ENCODE measurements at places on chromosomes 5 and 9.

- DNase-seq = no peak
These were observed 188.4 kb downstream of the IRX2 start for GRCh38 chr5:2563046-2563445.

GRCh38 chr5:66643387-66643786 is 47.2 kb downstream of the MAST4 start:
- DNase-seq = no peak

DNA sequence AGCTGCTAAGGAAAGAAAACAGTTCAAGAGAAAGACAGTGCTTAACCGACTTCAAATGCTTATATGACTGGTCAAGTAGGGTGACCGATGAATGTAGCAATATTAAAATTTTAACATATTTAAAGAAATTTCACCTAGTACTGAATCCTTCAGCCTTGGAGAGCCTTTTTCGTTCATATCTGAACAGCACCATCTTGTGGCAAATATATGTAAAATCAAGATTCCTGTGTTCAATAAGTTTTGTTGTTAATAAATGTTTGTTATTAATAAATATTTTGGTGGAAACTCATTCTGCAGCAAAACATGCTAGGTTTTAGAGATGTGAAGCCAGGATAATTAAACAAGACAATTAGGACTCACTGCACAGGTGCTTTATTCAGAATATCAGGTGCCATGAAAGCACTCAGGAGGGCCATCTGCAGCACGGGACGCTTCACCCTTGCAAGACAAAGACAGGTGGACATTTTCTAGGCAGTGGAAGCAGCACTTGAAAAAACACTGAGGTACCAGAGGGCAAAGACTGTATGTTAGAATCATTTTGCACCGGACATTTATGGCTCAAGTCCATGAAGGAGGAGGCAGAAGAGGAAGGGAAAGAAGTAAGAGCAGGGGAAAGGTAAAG is 15.6 kb downstream of the TICAM2 start:
- DNase-seq = peak; percentile 14

- no peak for DNase-seq
These were observed 144.4 kb downstream of the NSG2 start for GRCh38 chr5:174189654-174190541.

- no peak for DNase-seq
These were observed 190.0 kb upstream of the S1PR3 start for GRCh38 chr9:88801214-88801796.

GRCh38 chr5:137833463-137833862 is 34.2 kb upstream of the MYOT start:
- no peak for DNase-seq

GRCh38 chr5:58827463-58827862 is 244.6 kb downstream of the RAB3C start:
- DNase-seq = no peak

DNA sequence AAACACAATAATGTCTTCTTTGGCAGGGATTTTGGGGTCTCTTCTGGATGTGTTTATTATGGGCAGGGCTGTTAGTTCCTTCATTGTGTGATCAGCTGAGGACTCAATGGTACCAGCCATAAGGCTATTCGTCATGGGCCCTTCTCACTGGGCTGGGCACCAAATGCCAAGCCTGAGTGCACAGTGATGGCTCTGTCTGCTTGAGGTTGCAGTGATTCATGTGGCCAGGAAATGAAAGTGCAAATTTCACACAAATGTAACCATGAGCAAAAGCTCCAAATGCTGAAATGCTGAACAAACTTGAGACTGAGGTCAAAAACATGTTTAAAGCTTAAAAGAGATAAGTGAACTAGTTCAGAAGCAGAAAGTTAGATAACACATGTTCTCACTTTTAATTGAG is 191.0 kb downstream of the TARS1 start:
- no peak for DNase-seq

DNA sequence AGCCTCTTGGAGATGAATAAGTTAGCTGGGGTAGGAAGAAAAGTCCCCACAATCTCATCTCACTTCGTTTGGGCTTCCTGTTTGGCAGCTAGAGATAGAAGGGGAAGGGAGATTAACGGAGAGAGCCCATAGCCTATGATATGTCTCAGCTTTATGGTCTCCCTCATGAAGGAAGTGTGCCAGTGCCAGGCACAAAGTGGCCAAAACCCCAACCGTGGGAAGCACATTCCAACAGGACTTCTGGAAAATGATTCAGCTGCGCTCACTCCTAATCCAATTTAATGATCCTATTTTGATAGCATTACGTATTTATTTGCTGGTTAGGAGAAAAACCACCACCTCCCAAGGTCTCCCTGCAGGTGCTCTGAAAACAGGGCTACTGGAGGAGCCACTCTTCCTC is 303.1 kb upstream of the CLINT1 start:
- DNase-seq = no peak

- peak; percentile 9 for DNase-seq
These were observed 16.5 kb downstream of the ZNF462 start for GRCh38 chr9:106879439-106879882.

DNA sequence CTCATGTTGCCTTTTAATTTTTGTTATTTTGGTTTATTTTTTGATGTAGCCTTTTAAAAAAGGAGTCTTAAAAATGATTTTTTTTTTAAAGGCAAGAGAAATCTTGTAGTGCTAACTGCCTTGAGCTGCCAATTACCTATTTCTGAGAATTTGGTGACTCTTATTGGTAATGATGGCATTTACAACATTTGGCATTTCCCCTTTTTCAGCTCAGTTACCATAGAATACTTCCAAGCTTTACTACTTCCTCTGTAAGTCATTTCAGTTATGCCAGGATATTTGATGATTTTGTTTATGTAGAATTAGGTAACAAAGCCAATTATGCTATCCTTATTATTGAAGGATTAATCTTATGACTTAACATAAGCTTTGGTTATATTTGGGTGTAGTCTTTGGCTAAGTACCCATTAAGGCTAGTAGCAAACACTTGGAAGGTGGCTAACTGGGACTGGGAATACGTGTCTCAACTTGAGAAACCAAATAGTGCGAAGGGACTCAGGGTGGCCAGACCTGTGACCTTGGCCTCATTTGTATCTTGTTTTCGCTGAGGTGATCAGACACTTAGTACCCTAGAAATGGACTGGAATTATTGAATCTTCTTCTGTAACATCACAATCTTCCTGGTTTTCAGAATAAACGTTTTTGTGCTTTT is 27.7 kb downstream of the CDC37L1 start:
- DNase-seq = no peak

DNA sequence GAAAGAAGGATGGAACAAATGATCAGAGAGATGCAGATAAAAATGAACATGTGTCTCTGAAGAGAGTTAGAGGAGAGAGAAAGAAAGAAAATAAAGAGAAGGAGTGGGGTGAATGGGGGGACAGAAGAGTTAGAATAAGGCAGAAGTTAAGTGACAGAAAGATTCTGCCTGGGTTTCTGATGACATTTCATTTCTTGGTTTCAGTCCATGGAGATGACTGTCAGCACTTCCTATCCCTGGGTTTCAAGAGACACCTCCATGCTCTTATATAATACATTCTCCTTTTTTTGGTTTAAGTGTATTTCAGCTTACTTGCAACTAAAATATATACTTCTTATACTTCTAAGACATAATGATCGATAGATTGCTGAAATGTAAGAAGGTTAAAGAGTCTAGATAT is 213.0 kb upstream of the IL12B start:
- DNase-seq = no peak
